Uterus (tissue), 4 donors: ENCODE measurements at places on chromosomes 7 and 10.
A peak's percentile ranks its signal among the peaks of the same experiment; 100 is the strongest.

GRCh38 chr10:117454502-117454901 is 79.3 kb upstream of the PDZD8 start:
- no peak for DNase-seq
- H3K27me3 ChIP-seq = no peaks in the 10 kb centered on the region
- H3K4me3 ChIP-seq = no peak overlapping the region
- no peaks in the 10 kb centered on the region for H3K36me3 ChIP-seq

GRCh38 chr10:77191324-77192049 is 446.1 kb downstream of the KCNMA1 start:
- no peaks in the 10 kb centered on the region for H3K27me3 ChIP-seq
- H3K4me3 ChIP-seq = no peak overlapping the region
- no peak for DNase-seq
- peak overlapping the region; percentile 94 for H3K27ac ChIP-seq

- no peak for DNase-seq
- no peaks in the 10 kb centered on the region for H3K27me3 ChIP-seq
- H3K36me3 ChIP-seq = no peaks in the 10 kb centered on the region
- H3K27ac ChIP-seq = no peak overlapping the region
- H3K4me3 ChIP-seq = no peak overlapping the region
- no peaks in the 10 kb centered on the region for H3K4me1 ChIP-seq
These were observed 40.3 kb downstream of the PTPRE start for GRCh38 chr10:127947211-127947610.

- no peaks in the 10 kb centered on the region for H3K27me3 ChIP-seq
- DNase-seq = no peak
- no peaks in the 10 kb centered on the region for H3K4me1 ChIP-seq
- H3K27ac ChIP-seq = no peak overlapping the region
These were observed 373.1 kb downstream of the THSD7A start for GRCh38 chr7:11458736-11459483.

- H3K27me3 ChIP-seq = no peaks in the 10 kb centered on the region
- no peaks in the 10 kb centered on the region for H3K4me1 ChIP-seq
- no peaks in the 10 kb centered on the region for H3K36me3 ChIP-seq
- no peak overlapping the region for H3K4me3 ChIP-seq
- DNase-seq = no peak
These were observed 15.4 kb upstream of the PRF1 start for GRCh38 chr10:70617798-70618568.

- no peaks in the 10 kb centered on the region for H3K36me3 ChIP-seq
- H3K27me3 ChIP-seq = no peaks in the 10 kb centered on the region
- no peaks in the 10 kb centered on the region for H3K4me1 ChIP-seq
- DNase-seq = no peak
- no peak overlapping the region for H3K4me3 ChIP-seq
These were observed 408.7 kb upstream of the ADARB2 start for GRCh38 chr10:2145926-2146478.

DNA sequence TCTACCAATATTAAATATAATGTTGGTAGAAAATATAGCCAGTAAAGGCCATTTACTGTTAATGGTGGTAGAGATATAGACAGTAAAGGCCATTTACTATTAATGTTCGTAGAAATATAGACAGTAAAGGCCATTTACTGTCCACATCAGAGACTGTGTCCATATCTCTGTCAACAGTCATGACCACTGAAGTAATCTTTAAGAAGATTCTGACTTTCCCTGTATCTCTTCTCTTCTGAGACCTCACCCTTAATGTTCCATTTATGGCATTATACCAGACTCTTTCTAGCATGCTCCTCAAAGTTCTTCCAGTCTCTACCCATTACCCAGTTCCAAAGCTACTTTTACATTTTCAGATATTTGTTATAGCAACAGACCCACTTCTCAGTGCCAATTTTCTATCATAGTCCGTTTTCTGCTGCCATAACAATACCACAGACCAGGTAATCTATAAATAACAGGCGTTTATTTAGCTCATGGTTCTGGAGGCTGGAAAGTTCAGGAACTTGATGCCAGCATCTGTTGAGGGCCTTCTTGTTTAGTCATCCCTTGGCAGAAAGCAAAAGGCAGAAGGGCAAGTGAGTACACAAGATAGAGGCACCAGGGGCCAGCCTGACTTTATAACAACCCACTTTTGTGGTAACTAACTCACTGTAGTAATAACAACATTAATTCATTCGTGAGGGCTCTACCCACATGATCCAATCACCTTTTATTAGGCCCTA is 7.9 kb upstream of the NUDCD3 start:
- no peak for DNase-seq
- no peaks in the 10 kb centered on the region for H3K27me3 ChIP-seq
- no peak overlapping the region for H3K4me3 ChIP-seq
- no peaks in the 10 kb centered on the region for H3K36me3 ChIP-seq
- no peak overlapping the region for H3K27ac ChIP-seq

- H3K36me3 ChIP-seq = no peaks in the 10 kb centered on the region
- no peaks in the 10 kb centered on the region for H3K4me1 ChIP-seq
These were observed 24.4 kb upstream of the LRRC4 start for GRCh38 chr7:128055637-128056036.

DNA sequence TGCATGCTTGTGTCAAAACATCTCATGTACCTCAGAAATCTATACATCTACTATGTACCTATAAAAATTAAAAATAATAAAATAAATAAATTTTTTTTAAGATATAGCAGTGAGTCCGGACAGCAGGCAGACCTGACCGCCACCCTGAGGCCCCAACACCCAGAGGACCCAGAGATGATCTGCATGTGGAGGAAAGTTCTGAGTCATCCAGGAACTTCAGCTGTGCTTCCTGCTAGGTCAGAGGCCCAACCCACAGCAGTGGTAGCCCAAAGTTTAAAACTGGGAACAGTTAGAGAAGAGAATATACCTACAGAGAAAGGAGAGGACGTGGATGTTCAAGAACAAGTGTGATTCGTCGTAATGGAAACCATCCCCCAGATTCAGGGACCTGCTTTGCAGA is 683.7 kb upstream of the NRP1 start:
- no peak overlapping the region for H3K4me3 ChIP-seq
- DNase-seq = no peak
- no peaks in the 10 kb centered on the region for H3K36me3 ChIP-seq
- H3K4me1 ChIP-seq = no peaks in the 10 kb centered on the region
- H3K27me3 ChIP-seq = no peaks in the 10 kb centered on the region

DNA sequence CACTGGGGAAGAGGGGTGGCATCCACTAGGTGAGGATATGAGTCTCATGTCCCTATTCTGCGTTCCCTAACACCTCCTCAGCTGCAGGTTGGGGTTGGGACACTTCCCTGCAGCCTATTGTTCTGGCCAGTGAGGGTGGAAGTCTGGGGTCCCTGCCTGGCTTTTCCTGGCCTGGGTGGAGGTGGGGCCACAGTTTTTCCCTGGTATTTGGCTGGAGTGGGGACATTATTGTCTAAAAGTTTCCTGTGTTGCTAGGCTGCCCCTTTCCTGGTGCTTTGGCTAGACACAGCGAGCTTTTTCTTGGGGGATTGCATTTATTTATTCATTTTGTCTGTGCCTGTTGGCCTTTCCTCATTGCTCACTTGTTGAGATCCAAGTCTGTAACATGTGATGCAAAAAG is 559.5 kb upstream of the IGFBP3 start:
- no peaks in the 10 kb centered on the region for H3K4me1 ChIP-seq
- no peak for DNase-seq
- H3K27me3 ChIP-seq = no peaks in the 10 kb centered on the region
- no peak overlapping the region for H3K27ac ChIP-seq
- H3K36me3 ChIP-seq = no peaks in the 10 kb centered on the region

DNA sequence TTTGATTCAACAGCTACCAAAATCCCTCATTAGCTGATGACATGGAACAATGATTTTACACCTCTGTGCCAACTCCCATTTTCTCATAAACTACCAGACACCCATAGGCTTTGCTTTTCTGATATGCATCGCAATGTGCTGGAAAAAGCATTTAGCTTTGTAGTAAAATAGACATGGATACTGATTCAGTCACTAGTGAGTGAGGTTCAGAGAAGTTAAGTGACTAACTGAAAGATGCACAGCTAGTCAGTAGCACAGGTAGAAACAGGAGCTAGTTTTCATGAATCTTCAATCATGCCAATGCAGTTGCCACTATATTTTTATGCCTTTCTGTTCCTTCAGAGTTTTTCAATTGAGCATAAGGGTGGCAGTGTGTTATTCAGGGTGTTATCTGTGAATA is 38.7 kb downstream of the PRKG1 start:
- H3K27me3 ChIP-seq = no peaks in the 10 kb centered on the region
- no peaks in the 10 kb centered on the region for H3K4me1 ChIP-seq
- no peak overlapping the region for H3K4me3 ChIP-seq

- H3K36me3 ChIP-seq = no peaks in the 10 kb centered on the region
- no peak for DNase-seq
- no peaks in the 10 kb centered on the region for H3K4me1 ChIP-seq
- no peak overlapping the region for H3K27ac ChIP-seq
These were observed 15.6 kb downstream of the ASB4 start for GRCh38 chr7:95501261-95501832.

DNA sequence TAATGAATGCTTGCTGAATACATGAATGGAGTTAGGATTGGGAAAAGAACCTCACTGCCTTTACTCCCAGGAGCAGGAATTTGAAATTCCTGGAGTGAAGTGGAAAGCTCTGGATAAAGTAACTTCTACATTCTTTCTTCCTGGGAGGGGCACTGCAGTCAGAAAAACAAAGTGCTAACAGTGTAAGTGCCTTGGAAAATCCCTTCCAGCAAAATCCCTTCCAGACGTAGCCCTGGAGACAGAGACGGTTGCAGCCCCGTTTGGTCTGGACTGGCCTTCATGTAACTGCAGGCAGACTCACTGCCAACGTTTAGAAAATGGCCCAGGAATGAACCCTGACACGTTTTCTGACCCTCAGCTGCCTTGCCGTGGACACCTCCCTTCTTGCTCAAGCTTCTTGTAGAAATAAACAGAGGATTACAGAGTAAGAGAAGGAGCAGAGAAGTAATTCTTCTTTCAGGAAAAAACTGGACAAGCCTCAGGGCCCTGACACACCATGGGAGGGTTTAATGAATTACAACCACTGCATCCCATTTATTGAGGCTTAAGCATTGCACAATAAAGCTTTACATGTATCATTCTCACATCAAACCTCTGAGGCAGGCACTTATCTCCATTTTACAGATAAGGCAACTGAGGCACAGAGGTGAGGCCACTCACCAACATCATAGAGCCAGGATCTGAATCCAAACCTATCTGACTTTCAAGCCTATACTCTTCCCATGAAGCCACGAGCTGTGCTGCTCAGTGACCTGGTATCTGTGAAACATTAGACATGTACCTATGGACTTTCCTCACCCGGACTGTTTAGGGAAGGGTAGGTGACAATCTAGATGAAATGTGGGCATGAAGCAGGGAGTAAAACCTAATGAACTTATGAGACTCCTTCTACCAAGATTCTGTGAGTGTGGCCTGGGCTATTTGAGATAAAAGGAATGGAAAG is 7.8 kb downstream of the ITPRIP start:
- peak; percentile 86 for DNase-seq
- H3K27ac ChIP-seq = peak overlapping the region; percentile 97
- no peaks in the 10 kb centered on the region for H3K27me3 ChIP-seq
- no peak overlapping the region for H3K4me3 ChIP-seq

GRCh38 chr7:80499350-80499953 is 12.4 kb downstream of the GNAT3 start:
- H3K36me3 ChIP-seq = no peaks in the 10 kb centered on the region
- no peaks in the 10 kb centered on the region for H3K4me1 ChIP-seq
- H3K4me3 ChIP-seq = no peak overlapping the region
- no peaks in the 10 kb centered on the region for H3K27me3 ChIP-seq
- DNase-seq = peak; percentile 14

- no peaks in the 10 kb centered on the region for H3K4me1 ChIP-seq
- DNase-seq = peak; percentile 76
- no peaks in the 10 kb centered on the region for H3K27me3 ChIP-seq
- peak overlapping the region; percentile 39 for H3K27ac ChIP-seq
These were observed 10.4 kb upstream of the LMBR1 start for GRCh38 chr7:156903232-156903909.

DNA sequence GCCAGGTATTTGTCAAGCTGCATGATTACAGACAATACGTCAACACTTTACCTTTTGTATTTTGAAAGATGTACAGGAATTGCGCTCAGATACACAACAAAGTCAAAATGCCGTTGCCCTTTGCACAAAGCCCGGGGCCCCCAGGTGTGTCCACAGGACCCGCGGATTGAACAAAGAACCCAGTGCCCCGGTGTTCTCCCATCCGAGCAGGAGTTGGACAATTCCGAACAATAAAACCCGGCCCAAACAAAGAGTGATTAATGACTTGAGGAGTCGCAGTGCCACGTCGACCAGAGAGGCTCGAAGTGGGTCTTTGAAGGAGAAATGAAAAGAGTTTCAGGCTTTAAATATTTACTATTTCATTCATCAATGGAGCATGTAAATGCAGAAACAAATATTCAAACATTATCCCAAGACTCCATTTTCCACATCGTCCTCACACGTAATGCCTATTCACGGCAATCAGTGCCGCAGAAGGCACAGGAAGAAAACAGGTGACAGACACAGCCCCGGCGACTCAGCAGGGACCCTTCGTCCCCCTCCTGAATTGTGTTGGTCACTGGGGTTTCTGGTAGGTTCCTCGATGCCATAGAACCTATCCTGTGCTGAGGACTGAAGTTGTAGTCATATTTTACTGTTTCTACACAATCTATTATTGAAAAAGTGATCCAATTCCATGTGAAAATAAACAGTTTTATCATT is 70.9 kb upstream of the MGMT start:
- no peaks in the 10 kb centered on the region for H3K36me3 ChIP-seq
- no peaks in the 10 kb centered on the region for H3K27me3 ChIP-seq

DNA sequence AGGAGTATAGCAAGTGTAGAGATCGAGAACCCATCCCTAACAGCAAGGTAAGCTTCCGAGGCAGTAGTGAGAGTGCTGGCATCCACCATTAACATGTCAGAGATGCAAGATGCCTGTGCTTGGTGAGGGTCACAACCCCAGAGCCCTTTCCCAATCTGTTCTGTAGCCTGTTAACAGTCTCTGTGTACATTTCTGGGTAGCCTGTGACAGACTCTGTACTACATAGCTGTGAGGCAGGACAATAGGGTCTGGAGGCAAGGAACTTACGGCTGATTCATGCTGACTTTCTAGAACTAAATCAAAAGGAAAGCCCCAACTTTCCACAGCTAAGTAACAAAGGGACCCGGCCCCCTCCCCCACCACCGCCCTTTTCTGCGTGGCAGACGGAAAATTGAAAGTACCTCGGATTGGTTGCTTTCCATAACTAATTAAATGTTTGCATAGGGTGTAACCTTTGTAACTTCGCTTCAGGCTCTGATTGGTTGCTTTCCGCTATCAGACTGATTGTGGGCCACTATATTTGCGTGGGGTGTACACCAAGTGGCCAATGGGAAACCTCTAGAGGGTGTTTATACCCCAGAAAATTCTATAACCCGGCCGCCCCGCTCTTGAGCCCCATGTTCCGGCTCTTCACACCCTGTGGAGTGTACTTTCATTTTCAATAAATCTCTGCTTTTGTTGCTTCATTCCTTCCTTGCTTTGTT is 1.4 kb upstream of the TMEM168 start:
- no peak overlapping the region for H3K4me3 ChIP-seq
- no peaks in the 10 kb centered on the region for H3K36me3 ChIP-seq
- H3K4me1 ChIP-seq = peaks cover 4% of the 10 kb centered on the region
- no peak for DNase-seq
- H3K27me3 ChIP-seq = no peaks in the 10 kb centered on the region
